Activated T-cell treated with anti-CD3 and anti-CD28 coated beads, Interleukin-2, amount 50 U/mL, for 24 hours (primary cell): ENCODE measurements at places on chromosomes 7 and 10.

- no peaks in the 10 kb centered on the region for H3K36me3 ChIP-seq
- H3K27ac ChIP-seq, result no peak overlapping the region
- DNase-seq, result no peak
- no peaks in the 10 kb centered on the region for H3K4me1 ChIP-seq
- peaks cover 16% of the 10 kb centered on the region for H3K27me3 ChIP-seq
Measured at GRCh38 chr10:29012926-29013554, 275.8 kb upstream of the LYZL1 start.

DNA sequence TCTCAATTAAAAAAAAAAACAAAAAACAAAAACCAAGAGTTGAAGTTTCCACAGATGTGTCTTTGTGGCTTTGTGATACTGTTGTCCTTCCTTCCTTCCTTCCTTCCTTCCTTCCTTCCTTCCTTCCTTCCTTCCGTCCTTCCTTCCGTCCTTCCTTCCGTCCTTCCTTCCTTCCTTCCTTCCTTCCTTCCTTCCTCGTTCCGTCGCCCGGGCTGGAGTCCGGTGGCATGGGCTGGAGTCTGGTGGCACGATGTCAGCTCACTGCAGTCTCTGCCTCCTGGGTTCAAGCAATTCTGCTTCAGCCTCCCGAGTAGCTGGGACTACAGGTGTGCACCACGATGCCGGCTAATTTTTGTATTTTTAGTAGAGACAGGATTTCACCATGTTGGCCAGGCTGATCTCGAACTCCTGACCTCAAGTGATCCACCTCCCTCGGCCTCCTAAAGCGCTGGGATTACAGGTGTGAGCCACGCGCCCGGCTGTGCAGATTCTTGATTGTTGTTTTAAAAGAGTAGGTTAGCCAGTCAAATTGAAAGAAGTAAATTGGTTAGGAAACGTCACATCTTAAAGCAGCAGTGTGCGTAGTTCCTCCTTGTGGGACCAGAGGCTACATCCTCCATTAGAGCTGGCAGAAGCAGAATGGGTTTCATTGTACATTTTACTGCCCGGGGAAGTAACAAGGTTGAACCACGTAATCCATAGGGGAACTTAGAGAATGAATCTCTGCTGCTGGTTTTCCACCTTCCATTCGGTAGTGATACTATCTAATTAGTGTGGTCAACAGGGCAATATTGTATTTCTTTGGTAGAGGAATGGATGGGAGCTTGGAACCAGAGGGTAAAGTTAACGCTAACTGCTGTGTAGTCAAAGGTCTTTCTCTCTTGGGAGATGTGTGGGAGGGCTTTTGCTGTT is 20.6 kb downstream of the DNAJB6 start:
- no peak overlapping the region for H3K4me3 ChIP-seq

GRCh38 chr7:157565201-157565626 is 228.4 kb downstream of the DNAJB6 start:
- H3K27me3 ChIP-seq, result no peaks in the 10 kb centered on the region
- H3K4me3 ChIP-seq, result no peak overlapping the region
- no peak for DNase-seq
- no peak overlapping the region for H3K27ac ChIP-seq

GRCh38 chr7:155348806-155349205 is 51.1 kb downstream of the INSIG1 start:
- peaks cover 21% of the 10 kb centered on the region for H3K27me3 ChIP-seq
- no peaks in the 10 kb centered on the region for H3K36me3 ChIP-seq
- no peak for DNase-seq
- peaks cover 6% of the 10 kb centered on the region for H3K4me1 ChIP-seq
- H3K27ac ChIP-seq, result no peak overlapping the region
- no peak overlapping the region for H3K4me3 ChIP-seq

DNA sequence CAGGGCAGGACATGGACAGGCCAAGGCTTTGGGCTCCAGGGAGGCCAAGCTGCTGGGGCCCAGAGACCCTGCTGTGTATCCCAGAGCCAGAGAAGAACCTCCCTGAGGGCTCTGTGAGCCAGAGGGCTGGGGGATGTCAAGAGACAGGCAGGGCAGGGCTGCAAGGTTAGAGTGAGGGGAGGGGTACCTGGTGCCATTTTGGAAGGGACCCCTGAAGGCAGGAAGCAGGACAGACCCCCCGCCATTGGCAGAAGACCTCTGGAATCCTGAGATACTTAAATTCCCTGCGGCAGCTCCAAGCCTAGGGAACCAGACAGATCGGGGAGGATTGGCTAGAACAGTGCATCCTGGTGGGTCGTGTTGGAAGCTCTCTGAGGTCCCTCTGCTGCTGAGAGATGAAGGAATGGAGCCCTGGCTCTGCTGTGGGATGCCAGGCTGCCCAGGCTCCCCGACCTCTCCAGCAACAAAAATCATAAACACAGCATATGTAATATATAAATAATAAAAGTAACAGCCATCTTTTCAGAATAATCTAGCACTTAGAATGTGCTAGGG is 75.0 kb downstream of the LHPP start:
- no peaks in the 10 kb centered on the region for H3K36me3 ChIP-seq
- peaks cover 6% of the 10 kb centered on the region for H3K4me1 ChIP-seq
- H3K27ac ChIP-seq, result no peak overlapping the region
- DNase-seq, result no peak
- no peaks in the 10 kb centered on the region for H3K27me3 ChIP-seq
